Kidney (tissue), 22 donors: ENCODE measurements at places on chromosomes 2 and 18. TPM values are rescaled to one million over a fixed set of nuclear protein-coding genes. Genes with fewer than 3 reads are reported as not detected.

EMILIN1 gene
- 32.1 TPM for polyA plus RNA-seq

GPD2 gene
- polyA plus RNA-seq, result 6.2 TPM

SKA1 gene
- not detected for polyA plus RNA-seq

VWA3B gene
- not detected for polyA plus RNA-seq

CNGA3 gene
- not detected for polyA plus RNA-seq

PRR30 gene
- not detected for polyA plus RNA-seq

C2orf78 gene
- not detected for polyA plus RNA-seq

CPLX4 gene
- polyA plus RNA-seq, result not detected

DNA sequence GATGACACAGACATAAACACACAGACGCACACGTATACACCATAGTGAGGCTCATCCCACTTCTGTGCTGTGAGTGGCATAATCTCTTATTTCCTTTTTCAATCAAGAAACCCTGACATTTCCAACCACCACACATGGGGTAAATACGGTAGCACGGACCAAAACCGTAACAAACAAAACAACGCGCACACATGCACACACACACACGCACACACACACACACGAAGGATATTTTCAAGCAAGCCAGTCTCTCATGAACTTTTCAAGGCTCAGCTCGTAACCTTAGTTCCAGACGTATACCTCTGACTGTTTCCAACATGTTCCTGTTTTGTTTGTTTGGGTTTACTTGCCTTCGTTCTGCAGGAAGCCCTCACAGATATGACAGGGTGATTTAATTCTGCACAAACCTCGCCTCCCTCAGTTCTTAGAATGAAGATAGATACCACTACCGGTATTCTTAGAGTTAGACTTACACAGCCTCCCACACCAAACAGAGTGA lies 119.8 kb downstream of the BCL2 start:
- DNase-seq, result no peak

DNA sequence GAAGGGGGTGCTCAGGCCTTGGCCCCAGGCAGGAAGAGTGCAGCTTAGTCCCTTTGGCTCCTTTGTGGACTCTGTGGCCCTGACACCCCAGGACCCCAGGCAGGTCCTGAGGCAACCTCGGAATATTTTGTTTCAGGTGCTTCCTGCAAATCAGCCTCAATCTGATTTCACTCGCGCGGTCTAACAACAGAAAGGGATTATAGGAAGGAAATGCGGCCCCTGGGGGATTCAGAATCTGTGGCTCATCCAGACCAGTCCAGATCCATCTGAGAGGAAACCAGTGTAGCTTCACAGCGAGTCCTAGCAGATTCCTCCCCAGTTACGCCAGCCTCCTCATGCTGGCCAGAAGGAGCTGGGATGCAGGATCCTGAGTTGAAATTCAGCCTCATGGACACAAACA lies 59.5 kb upstream of the YWHAQ start:
- no peak for DNase-seq

GRCh38 chr18:41922841-41923240 lies 32.2 kb upstream of the PIK3C3 start:
- peak; percentile 27 for DNase-seq

- no peak for DNase-seq
These were observed 83.5 kb upstream of the HAAO start for GRCh38 chr2:42875880-42876279.

DNA sequence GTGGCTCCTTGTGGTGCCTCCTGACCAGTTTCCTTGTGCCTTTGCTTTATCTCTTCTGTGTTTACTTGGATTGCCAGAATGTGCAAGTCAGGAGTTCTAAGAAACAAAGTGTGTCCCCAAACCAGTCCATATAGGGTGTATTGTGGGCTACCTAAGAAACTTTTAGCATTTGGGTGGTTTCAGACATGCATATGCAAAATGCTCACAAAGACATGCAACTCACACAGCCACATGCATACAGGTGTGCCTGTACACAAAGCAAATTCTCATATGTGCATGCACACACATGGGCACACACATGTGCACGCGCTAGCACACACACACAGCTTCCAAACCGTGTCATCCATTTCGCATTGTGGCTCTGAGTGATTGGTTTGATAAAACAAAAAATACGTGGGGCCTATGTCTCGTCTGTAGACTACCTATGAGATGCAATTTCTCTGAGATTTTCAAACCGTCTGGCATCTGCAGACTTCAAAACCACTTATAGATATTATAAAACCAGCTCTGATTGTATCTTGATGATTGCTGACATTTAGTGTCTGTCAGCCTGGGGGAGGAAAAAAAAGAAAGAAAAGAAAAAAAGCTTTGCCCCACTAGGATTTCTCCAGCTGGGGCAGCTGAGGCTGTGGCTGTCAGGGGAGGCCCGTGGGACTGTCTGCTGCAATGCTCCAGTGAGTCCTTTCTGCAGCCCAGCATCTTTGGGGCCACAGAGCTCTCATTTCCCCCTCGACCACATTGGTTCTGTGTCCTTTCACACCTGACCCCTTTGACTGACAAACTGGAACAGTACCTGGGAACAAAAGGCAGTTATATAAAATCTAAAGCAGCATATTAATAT lies 556.1 kb downstream of the CMPK2 start:
- DNase-seq, result no peak

DNA sequence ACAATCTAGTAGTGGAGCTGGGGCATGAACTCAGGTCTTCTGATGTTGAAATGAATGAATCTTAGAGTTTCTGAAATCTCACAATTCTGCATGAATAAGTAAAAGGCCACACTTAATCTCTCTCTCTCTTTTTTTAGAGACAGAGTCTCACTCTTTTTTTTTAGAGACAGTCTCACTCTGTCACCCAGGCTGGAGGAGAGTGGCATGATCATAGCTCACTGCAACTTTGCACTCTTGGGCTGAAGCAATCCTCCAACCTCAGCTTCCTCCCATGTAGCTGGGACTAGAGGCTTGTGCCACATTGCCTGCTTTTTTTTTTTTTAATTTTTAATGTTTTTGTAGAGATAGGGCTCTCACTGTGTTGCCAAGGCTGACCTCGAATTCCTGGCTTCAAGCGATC lies 68.9 kb upstream of the THOC1 start:
- DNase-seq, result no peak
